ENCODE measurements at places on chromosomes 3 and 15. TPM values are rescaled to one million over a fixed set of nuclear protein-coding genes. Genes with fewer than 3 reads are reported as not detected.
A peak's percentile ranks its signal among the peaks of the same experiment; 100 is the strongest.

GRCh38 chr3:71064291-71064955 lies 519.1 kb downstream of the FOXP1 start:
- peak; percentile 28 for DNase-seq

GRCh38 chr3:33722191-33722590 lies 4.1 kb upstream of the CLASP2 start:
- no peak for DNase-seq

- no peak for DNase-seq
Observed at GRCh38 chr15:73398861-73399260, 30.1 kb upstream of the HCN4 start.

DNA sequence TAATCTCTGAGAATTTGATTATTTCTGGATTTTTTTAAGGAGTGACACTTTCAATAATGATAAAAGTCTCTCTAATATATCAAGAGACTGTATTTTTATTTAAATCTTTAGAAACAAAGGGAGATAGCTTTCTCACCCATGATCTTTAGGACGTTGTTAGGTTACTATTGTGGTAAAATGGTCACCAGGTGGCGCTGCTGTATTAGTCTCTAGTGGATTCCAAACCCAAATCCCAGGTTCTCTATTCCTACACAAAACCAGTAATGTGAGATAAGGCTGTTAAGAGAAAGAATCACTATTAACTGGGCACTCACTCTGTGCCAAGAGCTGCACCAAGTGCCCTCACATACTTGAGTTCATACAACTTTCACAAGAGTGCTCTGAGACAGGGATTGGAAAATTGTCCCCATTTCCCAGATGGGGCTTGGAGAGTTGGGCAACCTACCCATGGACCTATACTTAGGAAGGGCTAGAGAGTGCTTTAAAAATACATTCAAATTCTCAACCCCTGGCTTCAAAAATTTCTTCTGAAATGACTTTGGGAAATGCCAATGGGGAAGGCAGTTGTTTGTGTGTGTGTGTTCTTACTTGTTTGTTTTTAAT lies 593.4 kb upstream of the TGFBR2 start:
- DNase-seq, result peak; percentile 76

- no peak for DNase-seq
Observed at GRCh38 chr3:149763565-149764195, 11.4 kb upstream of the COMMD2 start.

DNA sequence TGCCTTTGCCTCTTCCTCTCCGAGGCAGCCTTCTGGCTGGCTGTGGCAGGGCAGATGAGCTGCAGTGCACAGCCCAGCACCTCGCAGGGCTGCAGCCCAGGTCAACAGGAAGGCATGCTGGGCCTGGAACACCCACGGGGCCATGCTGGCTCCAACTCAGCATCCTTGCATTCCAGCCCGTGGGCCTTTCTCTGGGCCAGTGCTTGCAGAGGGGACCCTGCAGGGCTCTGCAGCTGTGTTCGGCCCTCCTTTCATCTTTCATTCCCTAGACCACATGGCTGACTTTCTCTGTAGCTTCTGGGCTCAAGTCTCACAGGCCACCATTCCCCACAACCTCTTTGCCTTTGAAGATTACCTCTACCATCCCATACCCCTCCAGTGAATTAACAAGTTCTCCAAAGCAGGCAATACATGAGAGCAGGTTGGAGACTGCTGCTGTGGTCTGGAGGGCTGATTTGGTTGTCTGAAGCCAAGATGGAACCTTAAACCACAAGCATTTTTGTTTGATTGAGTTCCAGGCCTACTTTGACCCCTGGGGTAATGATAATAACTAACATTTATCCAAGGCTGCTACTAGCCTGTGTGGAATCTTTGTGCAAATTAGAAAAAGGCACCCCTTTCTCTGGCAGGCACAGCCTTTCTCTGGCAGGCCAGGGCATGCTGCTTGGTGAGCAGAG lies 5.9 kb downstream of the FAM131A start:
- no peak for DNase-seq

PAK6 gene
- 7.9 TPM for total RNA-seq

- no peak for DNase-seq
Observed at GRCh38 chr3:113193288-113193687, 18.1 kb upstream of the BOC start.

CSPG4 gene
- total RNA-seq, result 20.5 TPM

OXTR gene
- 6.0 TPM for total RNA-seq

- no peak for DNase-seq
Observed at GRCh38 chr15:85172846-85173490, 191.3 kb downstream of the PDE8A start.

XCR1 gene
- 0.66 TPM for total RNA-seq

GRM2 gene
- total RNA-seq, result 0.29 TPM

GRCh38 chr3:128936341-128936740 lies 56.9 kb downstream of the ACAD9 start:
- no peak for DNase-seq

DNA sequence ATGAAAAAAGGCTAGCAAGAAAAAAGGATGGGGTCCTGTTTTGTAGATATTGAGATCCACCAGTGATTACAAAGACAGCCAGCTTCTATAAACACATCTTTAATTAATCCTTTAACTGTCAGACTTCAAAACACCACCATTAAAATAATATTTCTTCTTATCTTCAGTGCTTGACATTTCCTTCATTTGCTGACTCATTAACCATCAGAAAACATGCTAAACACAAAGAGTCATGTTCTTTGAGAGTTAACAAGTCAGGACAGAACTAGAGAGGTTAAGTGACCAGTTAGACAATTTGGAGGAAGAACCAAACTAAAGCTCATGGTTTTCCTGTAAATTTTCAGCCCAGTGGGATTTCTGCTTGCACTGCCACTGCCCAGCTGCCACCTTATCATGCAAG lies 111.4 kb downstream of the MEIS2 start:
- DNase-seq, result no peak

DNA sequence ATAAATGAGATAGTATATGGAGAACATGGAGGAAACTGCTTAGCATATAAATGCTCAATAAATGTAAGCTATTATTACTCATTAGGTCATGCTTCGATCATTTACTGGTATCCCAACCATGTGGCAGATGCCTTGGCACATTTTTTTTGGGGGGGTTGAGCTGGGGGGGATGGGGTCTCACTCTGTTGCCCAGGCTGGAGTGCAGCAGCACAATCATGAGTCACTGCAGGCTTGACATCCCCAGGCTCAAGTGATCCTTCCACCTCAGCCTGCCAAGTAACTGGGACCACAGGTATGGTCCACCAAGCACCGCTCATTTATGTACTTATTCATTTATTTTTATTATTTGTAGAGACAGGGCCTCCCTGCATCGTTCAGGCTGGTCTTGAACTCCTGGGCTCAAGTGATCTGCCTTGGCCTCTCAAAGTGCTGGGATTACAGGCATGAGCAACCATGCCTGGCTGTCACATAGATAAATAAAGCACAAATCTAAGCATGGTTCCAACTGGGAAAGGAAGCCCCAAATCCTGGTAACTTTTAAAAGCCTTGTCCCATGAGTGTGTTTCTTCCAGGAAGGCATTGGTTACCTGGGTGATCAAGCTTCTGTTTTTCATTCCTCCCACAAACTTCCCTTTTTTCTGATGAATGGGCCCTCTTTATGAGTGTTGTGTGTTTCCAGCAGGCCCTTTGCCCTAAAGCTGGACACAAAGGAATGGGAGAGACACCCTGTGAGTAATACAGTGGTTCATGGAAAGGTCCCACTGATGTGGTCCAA lies 147.4 kb upstream of the UMPS start:
- no peak for DNase-seq

DNA sequence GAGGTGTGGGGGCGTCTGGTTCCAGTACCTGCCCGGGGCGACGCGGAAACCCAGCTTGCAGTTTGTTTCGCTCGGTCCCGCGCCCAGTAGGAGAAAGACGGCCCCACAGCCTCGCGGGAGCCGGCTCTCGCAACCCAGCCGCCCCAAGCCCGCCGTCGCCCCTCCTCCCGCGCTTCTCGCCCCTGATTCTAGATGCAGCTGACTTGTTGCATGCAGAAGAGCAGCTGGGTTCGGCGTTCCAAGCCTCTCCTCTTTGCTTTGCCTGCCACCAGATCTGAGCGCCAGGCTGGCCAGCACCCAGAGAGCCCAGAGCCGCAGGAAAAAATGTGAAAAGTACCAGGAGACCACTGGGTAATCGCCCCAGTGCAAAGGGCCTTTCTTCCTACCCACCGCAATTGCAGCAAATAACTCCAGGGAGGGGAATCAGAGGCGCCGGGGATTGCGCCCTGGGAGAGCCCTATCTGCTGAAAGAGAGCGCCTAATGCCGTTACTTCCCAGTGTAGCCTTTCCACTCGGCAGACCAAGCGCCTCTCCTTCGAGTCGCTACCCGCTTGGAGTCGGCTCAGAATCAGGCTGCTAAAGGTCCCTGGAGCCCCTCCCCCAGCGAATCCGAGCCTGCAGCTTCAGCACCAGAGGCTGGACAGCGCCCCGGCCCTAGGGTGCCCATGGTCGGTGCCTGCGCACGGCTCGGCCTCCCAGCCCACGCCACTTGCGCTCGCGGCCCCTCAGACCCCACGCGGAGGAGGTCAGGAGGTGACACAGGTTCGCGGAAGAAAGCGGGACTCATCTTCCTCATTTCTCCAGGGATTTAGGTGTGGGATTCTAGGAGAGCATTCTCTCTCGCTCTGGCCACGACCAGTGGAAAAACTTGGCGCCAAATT lies 15.7 kb upstream of the AEN start:
- no peak for DNase-seq
